ENCODE measurements at places on chromosomes 13 and 19. TPM values are rescaled to one million over a fixed set of nuclear protein-coding genes. Genes with fewer than 3 reads are reported as not detected.
A peak's percentile ranks its signal among the peaks of the same experiment; 100 is the strongest.

- no peak for DNase-seq
Measured at GRCh38 chr19:6500837-6501739, 1.0 kb downstream of the TUBB4A start.

- DNase-seq: no peak
Measured at GRCh38 chr13:32032759-32033158, 1.2 kb downstream of the FRY start.

DNA sequence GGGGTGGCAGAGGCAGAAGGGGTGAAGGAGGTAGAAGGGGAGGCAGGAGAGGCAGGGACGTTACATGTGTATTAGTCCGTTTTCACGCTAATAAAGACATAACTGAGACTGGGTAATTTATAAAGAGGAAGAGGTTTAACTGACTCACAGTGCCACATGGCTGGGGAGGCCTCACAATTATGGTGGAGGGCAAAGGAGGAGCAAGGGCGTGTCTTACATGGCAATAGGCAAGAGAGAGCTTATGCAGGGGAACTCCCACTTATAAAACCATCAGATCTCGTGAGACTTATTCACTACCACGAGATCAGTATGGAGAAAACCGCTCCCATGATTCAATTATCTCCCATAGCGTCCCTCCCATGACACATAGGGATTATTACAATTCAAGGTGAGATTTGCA, 19.0 kb upstream of the ACOD1 start:
- no peak for DNase-seq

DNA sequence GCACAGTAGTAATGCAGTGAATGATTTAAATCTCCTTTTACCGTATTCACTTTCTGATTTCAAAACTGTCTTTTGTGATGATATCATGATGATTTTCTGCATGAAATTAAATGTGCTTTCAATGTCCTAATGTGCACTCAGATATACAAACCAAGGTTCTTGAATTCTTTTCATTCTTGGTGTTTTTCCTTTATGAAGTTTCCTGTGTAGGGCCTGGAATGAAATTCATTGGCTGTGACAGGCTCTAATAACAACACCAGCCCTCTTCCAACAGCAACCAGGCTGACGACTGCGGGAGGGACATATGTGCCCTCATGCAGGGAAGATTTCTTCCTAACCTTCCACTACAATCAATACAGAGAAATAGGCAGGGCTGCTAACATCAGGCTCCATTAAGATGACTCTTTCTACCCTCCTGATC, 1052.0 kb downstream of the DIAPH3 start:
- no peak for DNase-seq

- DNase-seq: no peak
Measured at GRCh38 chr13:102586615-102587014, 10.2 kb upstream of the TPP2 start.

GRCh38 chr13:20924758-20925394, 22.3 kb upstream of the XPO4 start:
- DNase-seq: peak; percentile 70

DNA sequence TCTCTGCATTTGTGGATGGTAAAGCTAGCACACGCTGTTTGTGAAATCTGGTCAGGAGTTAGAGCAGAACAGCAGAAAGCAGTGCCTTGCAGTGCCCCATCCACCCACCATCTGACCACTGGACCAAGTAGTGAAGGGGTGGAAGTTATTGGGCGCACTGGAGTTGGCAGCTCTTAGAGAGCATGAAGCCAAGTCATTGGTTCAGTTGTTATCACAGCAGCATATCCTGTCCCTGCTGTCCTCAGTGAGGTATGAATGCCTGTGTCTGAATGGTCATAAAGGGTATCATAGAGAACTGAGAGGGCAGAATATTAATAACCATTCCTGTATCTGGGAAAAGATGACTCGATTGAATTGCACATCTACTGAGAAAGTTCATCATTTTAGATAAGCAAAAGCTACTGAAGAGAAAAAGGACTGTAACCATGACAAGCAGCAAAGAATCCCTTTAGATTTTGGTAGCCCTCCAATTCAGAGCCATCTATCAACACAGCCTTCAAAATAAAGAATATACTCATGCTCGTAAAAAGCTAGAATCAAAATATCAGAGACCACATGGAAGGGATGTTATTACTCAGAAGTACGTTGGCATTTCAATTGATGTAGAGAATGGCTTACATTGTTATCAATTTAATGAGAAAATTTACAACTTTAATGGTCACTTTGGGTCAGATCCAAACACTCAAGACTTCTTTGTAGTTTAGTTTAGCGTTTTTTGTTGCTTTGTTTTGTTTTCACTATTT, 919.0 kb downstream of the EFNB2 start:
- DNase-seq: no peak

GRCh38 chr19:1051791-1052190, 11.9 kb downstream of the ABCA7 start:
- no peak for DNase-seq

DNA sequence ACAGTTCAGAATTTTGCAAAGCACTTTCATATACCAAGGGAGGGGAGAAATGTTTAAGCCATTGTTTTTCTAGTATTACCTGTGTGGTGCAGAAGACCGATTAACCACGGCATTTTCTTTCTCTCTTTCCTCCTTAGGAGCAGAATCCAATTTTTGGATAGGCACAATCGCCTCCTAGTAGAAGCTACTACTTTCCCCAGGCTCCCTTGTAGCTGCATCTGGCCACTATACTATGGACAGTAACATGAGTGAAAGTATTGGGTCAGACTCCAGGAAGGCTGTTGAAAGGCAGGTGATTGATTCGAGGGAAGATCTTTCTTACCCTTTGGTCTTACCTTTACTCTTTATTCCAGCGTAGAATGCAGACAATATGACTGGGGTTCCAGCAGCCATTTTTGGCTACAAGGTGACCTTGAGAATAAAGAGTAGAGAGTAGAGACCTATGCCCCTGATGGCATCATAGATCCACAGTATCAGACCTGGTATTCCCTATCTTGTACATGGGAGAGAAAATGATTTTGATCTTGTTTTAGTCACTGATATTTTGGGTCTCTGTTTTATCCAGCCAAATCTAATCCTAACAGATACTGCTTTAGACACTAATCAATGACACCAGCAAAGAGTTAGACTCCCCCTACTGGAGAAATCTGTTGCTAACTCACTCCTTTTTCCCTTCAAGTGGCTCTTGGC, 77.0 kb downstream of the LRRC63 start:
- no peak for DNase-seq

DNA sequence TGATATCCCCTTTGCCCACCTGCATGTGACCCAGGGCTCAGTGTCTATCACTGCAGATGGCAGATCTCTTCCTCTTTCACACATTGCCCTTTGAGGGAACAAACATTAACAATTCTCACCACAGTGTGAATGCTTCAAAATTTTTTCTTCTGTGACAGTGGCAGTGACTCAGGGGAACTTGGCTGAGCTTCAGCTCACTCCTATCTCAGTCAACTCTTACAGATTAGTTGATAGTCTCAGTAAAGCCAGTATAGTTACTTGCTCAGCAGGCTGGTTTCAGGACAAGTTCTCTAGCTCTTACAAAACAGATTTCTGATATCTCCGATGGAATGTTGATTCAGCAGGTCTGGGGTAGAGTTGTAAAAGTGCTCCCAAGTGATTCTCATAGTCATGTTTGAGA, 166.9 kb downstream of the DLEU7 start:
- no peak for DNase-seq

DNA sequence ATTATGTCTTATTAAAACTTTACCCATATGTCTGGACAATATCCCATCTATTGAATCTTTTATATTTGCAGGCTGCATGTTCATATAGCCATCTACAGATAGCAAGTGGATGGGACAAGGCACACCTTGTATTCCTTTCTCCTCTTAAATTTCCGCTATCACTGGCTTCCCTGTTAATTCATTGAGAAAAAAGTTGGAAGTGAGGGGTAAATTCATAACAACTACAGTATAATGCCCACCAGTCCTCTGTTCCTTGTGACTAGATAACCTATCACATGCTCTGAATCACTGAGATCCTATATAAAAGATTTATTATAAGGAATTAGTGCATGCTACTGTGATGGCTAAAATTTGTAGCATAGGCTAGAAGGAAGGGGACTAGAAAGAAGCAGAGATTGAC, 1005.8 kb upstream of the ATXN8OS start:
- no peak for DNase-seq

DNA sequence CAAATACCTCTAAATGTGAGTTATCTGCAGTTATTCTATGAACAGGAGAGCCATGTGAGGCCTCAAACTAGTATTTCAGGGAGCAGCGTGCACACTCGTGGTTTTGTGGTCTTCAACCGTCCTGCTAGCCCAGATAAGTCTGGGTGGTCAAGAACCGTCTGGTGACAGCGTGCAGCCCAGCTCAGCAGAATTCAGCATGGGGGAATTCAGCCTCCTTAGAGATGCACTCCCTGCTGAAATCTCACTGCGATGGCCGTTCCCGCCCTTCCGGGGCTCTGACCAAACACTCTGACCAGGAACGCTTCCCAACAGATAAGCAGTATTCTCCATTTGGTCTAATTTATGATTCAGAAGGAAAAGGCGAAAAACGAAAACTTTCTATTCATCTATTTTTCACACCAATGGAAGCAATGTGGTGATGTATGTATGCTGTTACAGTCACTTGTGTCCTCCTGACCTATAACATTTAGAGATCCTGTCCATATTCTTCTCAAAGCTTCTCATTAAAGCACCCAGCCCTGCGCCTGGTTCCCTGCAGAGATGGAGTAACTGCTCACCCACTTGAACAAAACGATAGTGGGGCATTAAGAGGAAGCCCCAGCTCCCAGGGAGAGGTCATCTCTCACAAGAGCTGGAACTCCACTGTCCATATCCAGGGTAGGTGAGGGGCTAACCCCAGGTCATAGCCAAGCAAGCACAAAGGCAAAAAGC, 2.9 kb downstream of the ANKRD27 start:
- no peak for DNase-seq

- no peak for DNase-seq
Measured at GRCh38 chr19:1482361-1483130, 3.5 kb upstream of the C19orf25 start.

- no peak for DNase-seq
Measured at GRCh38 chr13:27665333-27665732, 43.6 kb downstream of the POLR1D start.

DNA sequence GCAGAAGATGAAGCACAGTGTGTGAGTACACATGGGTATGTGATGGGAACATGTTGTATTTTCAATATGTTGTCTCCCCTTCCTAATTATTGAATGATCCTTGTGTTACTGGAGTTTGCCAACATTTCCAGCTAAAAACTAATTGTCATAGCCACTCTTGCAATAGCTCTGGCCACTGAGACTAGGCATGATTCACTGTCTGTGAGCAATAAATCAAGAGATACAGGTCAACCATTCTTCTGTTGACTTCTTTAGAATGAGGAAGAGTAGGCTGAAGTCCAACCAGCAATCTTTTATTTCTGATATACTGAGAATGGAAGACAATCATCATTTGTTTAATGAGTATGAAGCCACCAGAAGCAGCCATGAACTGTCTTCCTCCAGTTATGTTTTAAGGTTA, 413.9 kb downstream of the SLITRK5 start:
- no peak for DNase-seq

- no peak for DNase-seq
Measured at GRCh38 chr19:17719730-17720400, 585 bp downstream of the MAP1S start.

DNA sequence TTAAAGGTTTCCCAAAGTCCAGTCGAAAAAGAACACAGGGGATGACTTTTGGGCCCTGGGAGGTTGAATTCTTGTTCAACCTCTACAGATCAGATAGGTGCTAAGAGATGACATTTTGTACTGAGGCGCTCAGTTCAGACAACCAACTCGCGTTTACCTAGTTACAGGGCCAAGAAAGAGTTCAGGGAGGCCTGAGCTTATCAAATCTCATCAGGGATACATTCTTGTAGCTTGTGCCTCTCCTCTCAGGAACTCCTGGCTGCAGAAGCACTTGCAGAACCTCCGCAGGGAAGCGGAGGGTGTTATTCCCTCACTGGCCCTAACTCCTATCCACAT, 825 bp downstream of the ZNF776 start:
- no peak for DNase-seq

- no peak for DNase-seq
Measured at GRCh38 chr19:3608750-3609322, 2.2 kb upstream of the TBXA2R start.

- no peak for DNase-seq
Measured at GRCh38 chr19:33484226-33484774, 37.3 kb downstream of the PEPD start.

GRCh38 chr13:46100191-46100815, 4.5 kb downstream of the CPB2 start:
- no peak for DNase-seq

DNA sequence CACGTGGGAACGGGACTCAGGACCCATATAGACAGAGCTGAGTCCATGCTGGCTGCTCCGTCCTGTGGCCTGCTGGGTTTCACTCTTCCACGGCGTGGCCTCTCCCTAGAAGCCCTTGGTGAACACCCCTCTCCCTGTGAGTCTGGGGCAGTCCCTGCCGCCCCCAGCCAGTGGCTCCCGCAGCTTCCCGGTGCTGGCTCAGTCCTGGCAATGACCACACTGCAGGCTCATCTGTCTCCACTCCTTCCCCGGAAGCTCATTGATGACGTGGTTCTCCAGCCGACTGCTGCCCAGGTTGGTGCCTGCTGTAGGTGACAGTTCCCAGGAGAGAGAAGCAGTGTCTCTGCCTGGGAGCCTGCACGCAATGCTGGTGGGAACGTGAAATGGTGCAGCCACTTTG, 2.1 kb upstream of the TEX29 start:
- DNase-seq: no peak

- no peak for DNase-seq
Measured at GRCh38 chr13:113057084-113057483, 48.5 kb upstream of the F7 start.

DNA sequence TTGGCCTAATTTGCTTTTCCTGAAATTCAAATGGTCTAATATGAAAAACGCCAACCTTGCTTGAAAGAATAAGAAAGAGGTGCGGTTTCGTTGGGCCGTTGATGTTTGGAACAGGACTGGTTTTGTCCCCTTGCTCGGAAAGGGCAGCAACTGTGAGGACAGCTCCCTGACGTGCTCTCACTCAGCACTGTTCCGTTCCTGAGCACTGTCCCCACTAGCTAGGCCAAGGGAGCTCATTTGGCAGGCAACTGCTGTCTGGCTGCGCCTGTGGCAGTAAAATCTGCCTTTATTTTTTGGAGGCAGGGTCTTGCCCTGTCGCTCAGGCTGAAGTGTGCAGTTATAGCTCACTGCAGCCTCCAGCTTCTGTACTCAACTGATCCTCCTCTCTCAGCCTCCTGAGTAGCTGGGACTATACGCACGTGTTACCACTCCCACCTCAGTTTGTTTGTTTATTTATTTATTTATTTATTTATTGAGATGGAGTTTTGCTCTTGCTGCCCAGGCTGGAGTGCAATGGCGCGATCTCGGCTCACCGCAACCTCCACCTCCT, 4.5 kb downstream of the LDLR start:
- no peak for DNase-seq

- DNase-seq: no peak
Measured at GRCh38 chr19:33486936-33487811, 34.4 kb downstream of the PEPD start.

The NR1H2 gene
- 33.4 TPM for total RNA-seq

The CEACAM8 gene
- 0.11 TPM for total RNA-seq

The MATK gene
- total RNA-seq: 0.53 TPM

The CCDC61 gene
- 3.2 TPM for total RNA-seq

The ERICH6B gene
- total RNA-seq: not detected

The IZUMO2 gene
- total RNA-seq: not detected

The NOTCH3 gene
- total RNA-seq: 53.6 TPM

The KLHL1 gene
- total RNA-seq: 0.26 TPM

The ATP4B gene
- not detected for total RNA-seq

The CYP2F1 gene
- not detected for total RNA-seq

The OR10H5 gene
- total RNA-seq: not detected

The KLK5 gene
- not detected for total RNA-seq

The NCR1 gene
- total RNA-seq: 0.32 TPM

The PLPPR3 gene
- 2.1 TPM for total RNA-seq

The C13orf46 gene
- 0.85 TPM for total RNA-seq

The WTIP gene
- 23.1 TPM for total RNA-seq
